ENCODE measurements at places on chromosomes 1 and 21. TPM values are rescaled to one million over a fixed set of nuclear protein-coding genes. Genes with fewer than 3 reads are reported as not detected.

DNA sequence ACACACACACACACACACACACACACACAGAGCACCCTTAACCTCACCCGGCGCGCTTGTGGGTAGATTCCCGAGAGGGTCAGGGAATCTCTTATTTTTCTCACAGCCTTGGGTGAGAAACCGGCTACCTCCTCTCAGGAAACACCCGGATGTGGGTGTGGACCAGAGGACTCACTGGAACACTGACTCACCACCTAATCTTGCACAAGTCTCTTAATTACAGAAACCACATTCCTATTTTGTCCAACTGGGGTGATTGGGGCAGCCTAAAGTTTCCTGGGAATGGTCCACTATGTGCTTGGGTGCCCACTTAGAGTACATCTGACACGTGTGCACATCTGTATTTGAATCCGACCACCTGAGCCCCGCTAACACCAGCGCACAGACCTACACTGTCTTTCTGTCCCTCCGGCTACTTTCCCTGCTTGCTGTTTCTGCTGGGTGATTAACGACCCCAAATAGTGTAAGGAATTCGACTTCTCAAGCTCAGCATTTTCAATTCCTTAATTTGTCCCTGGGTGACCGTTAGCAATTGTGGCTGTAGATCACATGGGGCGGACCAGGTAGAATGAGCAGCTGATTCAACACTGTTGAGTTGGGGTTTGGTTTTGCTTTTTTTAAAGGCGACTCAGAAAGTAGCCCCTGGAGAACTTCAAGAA, 14.0 kb upstream of the TBX15 start:
- H3K36me3 ChIP-seq, result peaks cover 29% of the 10 kb centered on the region
- H3K4me3 ChIP-seq, result no peak overlapping the region
- H3K4me1 ChIP-seq, result peaks cover 17% of the 10 kb centered on the region
- H3K27ac ChIP-seq, result no peak overlapping the region
- DNase-seq, result no peak

DNA sequence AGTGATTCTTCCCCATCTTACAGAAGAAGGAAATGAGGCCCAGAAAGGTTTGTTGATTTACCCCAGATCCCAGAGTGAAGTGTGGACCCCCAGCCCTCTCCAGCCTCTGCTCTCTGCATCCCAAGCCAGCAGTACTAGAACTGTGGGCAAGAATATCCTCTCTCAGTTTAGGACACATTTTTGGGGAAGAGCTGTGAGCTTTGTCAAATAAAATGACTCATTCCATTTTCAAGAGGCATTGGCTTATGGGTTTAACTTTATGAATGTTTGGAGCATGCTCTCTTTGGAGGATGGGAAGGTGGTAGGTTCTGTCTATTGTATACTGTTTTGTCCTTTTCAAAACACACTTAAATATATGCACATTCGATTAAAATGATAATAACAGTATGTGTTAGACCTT, 70.6 kb upstream of the CNTN2 start:
- no peak for DNase-seq
- peaks cover 27% of the 10 kb centered on the region for H3K27me3 ChIP-seq
- H3K4me3 ChIP-seq, result no peak overlapping the region

Gene CCDC181
- total RNA-seq, result not detected

Gene COP1
- total RNA-seq, result 42.7 TPM

GRCh38 chr1:2556277-2556677, at the start of gene TNFRSF14:
Gene TNFRSF14, plus strand, starts transcription at chr1:2556371. Its CDS starts 294 bp downstream, at chr1:2556665.
- no peaks in the 10 kb centered on the region for H3K36me3 ChIP-seq
- peaks cover 28% of the 10 kb centered on the region for H3K4me1 ChIP-seq
- peak within 1 kb of the TSS; percentile 99 for H3K27ac ChIP-seq

DNA sequence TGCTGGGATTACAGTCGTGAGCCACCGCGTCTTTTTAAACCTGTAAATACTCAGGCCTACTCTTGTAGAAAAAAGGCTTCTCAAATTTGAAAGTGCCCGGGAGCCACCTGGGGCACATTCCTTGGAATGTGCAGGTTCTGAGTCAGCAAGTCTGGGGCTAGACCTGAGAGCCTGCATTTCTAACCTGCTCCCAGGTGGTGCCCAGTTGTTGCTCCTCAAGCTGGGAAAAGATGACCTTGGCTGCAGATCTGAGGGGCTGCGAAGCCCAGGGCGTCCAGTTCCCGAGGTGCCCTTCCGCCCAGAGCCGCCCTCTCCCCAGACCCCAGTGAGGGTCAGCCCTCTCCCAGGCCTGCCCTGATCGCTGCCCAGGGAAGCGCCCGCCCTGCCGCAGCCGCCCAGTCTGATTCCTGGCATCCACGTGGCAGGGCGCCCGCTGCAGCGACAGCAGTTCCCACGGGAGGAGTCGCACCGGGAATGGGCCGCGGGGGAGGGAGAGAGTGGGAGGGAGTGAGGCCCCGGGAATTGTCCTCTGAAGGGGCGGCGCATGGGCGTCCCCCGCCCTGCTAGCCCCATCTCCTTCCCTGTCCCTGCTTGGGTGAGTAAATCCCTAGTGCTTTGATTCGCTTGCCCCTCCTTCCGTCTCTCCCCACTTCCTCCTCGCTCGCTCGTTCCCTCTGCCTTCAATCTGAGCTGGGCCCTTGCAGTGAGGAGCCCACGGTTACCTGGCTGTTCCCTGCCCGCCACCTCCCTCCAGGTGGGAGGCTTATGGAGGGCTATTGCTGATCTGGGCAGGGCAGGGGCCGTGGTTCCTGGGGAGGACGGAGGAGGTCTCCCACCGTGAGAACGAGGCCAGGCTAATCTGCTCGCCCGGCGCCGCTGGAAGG, 18.8 kb upstream of the TENT5B start:
- H3K36me3 ChIP-seq, result no peaks in the 10 kb centered on the region
- no peak for DNase-seq
- H3K4me1 ChIP-seq, result no peaks in the 10 kb centered on the region

DNA sequence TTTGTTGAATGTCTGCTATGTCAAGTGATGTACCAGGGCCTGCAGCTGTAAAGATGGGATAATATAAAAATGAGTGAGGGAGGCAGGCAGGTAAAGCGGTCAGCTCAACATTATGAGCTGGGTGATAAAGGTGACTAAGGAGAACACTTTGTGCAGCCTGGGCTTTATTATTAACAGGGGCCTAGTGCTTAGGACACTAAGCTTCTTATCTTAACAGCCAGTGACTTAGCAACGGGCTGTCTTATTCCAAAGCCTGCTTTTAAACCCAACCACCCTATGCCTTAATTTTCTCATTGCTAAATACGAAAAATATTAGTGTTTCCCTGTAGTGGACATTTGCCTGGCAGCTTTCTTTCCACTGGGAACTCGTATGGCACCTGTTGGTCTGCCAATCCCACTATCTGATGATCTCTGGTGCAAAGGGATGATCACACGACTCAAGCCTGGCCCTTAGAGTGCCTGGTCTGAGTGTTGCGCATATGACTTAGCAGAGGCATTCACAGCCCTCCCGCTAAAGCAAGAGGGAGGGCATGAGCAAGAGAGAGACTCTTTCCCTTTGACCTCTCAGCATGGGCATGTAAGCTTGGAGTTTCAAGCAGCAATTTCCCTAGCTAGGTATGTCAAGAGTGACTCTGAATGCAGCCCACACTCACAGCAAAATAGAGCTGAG, 98.6 kb upstream of the PAPPA2 start:
- no peak overlapping the region for H3K4me3 ChIP-seq
- peaks cover 3% of the 10 kb centered on the region for H3K27me3 ChIP-seq
- no peak overlapping the region for H3K27ac ChIP-seq
- H3K36me3 ChIP-seq, result no peaks in the 10 kb centered on the region
- no peak for DNase-seq

All from naive thymus-derived CD8-positive, alpha-beta T cell (primary cell).